ENCODE measurements at places on chromosomes 2 and 18. TPM values are rescaled to one million over a fixed set of nuclear protein-coding genes. Genes with fewer than 3 reads are reported as not detected.

GRCh38 chr2:36013064-36013463 is 342.5 kb upstream of the CRIM1 start:
- H3K27me3 ChIP-seq, result no peaks in the 10 kb centered on the region
- no peak overlapping the region for H3K4me3 ChIP-seq
- H3K36me3 ChIP-seq, result no peaks in the 10 kb centered on the region
- H3K27ac ChIP-seq, result no peak overlapping the region
- H3K4me1 ChIP-seq, result no peaks in the 10 kb centered on the region
- no peak for DNase-seq

- H3K27ac ChIP-seq, result no peak overlapping the region
- H3K27me3 ChIP-seq, result no peaks in the 10 kb centered on the region
- H3K4me3 ChIP-seq, result no peak overlapping the region
- no peaks in the 10 kb centered on the region for H3K36me3 ChIP-seq
- no peak for DNase-seq
These were observed 1624.2 kb downstream of the SUCLG1 start for GRCh38 chr2:82834893-82835292.

DNA sequence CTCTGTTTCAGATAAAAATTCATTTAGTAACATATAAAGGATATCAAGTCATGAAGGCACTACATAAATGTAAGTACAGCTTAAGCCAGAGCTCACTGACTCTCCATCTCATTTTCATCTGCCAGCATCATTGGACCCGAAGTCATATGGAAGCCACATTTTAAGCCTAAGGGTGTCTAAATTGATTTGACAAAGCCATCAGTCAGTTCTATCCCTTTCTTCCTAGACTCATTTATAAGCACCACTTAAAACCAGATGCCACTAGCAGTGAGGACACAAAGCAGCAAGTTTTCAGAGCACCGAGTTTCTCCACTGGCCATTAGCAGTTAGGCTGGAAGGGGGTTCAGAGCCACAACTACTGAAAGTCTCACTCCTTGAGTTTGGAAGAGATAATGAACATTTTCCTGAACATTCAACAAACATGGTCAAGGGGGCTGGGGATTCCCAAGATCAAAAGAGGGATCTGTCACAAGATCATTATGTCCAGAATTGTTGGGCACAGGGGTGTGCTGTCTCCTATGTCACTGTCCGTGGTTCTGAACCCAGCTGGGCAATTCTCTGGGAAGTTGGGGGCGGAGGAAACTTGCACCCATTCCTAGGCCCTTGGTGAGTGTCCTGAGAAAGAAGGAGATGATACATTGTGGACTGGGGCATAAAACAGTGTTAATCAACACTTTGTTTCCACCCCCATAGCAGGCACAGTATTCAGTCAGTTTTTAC is 158.5 kb upstream of the LMAN1 start:
- peaks cover 2% of the 10 kb centered on the region for H3K27me3 ChIP-seq

DNA sequence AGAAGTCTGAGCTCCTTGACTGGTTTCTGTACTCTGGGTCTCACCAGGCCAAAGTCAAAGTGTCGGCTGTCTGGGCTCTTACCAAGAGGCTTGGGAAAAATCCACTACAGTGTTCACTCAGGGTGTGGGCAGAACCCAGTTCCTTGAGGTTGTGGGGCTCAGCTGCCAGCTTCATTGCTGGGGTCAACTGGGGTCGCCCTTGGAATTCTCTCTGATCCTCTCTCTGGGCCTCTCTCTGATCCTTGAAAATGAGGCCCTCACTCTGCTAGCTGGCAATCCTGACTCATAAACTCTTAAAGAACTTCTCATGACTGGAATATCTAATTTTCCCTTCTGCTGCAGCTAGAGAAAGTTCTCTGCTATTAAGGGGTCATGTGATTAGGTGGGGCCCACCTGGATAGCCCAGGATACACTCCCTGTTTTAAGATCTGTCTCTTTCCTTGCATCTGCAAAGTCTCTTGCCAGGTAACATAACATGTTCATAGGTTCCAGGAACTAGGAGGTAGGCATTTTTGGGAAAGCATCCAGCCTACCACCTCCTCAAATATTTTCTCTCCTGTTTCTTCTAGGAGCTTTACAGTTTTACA is 66.3 kb downstream of the SP110 start:
- DNase-seq, result no peak
- no peaks in the 10 kb centered on the region for H3K4me1 ChIP-seq
- H3K36me3 ChIP-seq, result no peaks in the 10 kb centered on the region
- H3K4me3 ChIP-seq, result no peak overlapping the region
- H3K27ac ChIP-seq, result no peak overlapping the region

DNA sequence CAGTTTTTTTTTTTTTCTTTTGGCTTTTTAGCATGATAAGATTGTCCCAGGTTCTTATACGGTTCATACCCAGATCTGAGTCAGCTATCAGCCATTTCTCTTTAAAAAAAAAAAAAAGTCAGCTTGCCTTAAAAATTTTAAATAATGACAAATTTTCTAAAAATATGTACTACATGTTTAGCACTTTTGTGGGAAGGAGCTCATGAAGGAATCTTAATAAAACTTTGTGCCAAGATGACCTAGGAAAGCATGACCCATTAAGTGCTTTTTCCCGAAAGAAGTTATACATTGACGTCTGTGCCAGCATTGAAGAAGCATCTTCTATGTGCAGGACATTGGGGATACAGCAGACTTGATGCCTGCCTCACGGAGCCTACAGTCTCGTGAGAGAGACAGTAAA is 4.5 kb upstream of the RBMS1 start:
- no peaks in the 10 kb centered on the region for H3K36me3 ChIP-seq
- no peak overlapping the region for H3K27ac ChIP-seq
- H3K27me3 ChIP-seq, result no peaks in the 10 kb centered on the region
- H3K4me3 ChIP-seq, result no peak overlapping the region
- peaks cover 6% of the 10 kb centered on the region for H3K4me1 ChIP-seq

- H3K4me3 ChIP-seq, result peak overlapping the region; percentile 3
- peak overlapping the region; percentile 98 for H3K27ac ChIP-seq
- H3K27me3 ChIP-seq, result no peaks in the 10 kb centered on the region
- H3K4me1 ChIP-seq, result peaks cover 44% of the 10 kb centered on the region
- peak; percentile 100 for DNase-seq
These were observed 38.2 kb downstream of the EFEMP1 start for GRCh38 chr2:55885127-55885943.

DNA sequence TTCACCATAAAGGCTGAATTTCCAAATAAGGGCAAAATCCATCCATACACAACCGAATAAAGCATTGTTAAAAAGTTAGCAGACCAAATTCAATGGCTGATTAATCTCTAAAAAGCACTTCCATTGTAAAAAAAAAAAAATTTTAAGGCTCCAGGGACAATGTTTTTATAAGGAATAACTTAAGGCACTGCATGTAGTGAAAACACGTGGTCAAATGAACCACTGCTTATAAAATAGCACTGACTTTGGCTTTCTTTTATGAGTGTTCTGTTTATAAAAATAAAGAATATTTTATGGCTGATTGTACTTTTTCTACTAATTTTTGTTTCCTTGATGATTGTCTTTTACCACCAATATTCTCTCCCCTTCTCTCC is 409.3 kb upstream of the KCNH7 start:
- no peak overlapping the region for H3K27ac ChIP-seq
- no peaks in the 10 kb centered on the region for H3K4me1 ChIP-seq
- no peak for DNase-seq
- H3K4me3 ChIP-seq, result no peak overlapping the region
- H3K36me3 ChIP-seq, result no peaks in the 10 kb centered on the region
- no peaks in the 10 kb centered on the region for H3K27me3 ChIP-seq

Gene NXPH2
- total RNA-seq, result 1.0 TPM

Gene ACTG2
- 540 TPM for total RNA-seq

Gene CRYGD
- not detected for total RNA-seq

Gene ZNF396
- 1.4 TPM for total RNA-seq

Data from astrocyte (in vitro differentiated cells and primary cell).